Cortex of kidney (tissue), 1 donor: ENCODE measurements at places on chromosomes 5 and 9.

- DNase-seq, result no peak
Measured at GRCh38 chr5:95102687-95103086, 182.2 kb downstream of the MCTP1 start.

DNA sequence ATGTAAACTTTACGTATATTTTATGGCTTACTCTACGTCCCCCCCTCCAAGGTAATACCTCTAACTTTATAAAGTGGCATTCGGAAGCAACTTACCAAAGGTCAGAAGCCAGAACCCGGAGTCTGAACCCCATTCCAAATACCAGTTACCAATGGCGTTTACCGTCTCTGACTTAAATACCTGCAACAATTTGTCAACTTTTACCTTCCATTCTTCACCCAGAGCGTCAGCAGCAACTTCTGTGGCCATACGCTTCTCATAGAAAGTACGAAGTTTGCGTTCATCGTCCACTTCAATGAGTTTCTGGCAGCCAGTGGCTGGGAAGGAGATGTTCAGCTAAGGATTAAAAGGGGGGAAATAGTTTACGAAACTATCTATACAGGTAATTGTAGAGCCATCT lies 753 bp downstream of the RPS6 start:
- no peak for DNase-seq

GRCh38 chr9:32550150-32550561 lies 2.0 kb upstream of the SMIM27 start:
- DNase-seq, result no peak

- DNase-seq, result no peak
Measured at GRCh38 chr9:78470741-78471140, 173.8 kb downstream of the PSAT1 start.

GRCh38 chr5:74325866-74326265 lies 314.7 kb downstream of the ENC1 start:
- no peak for DNase-seq

DNA sequence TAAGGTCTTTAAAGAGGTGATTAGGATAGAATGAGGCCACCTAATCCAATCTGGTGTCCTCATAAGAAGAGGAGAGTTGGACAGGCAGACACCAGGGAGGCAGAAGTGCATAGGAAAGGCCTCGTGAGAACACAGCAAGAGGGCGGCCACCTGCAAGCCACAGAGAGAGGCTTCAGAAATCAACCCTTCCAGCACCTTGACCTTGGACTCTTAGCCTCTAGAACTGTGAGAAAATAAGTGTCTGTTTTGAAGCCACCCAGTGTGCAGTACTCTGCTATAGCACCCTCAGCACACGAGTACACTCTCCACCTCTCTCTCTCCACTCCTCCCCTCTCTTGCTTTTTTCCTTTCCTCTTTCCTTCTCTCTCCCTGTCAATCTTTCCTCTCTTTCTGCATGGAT lies 26.8 kb downstream of the NIPAL4 start:
- DNase-seq, result no peak

GRCh38 chr5:168796593-168797580 lies 217.7 kb upstream of the PANK3 start:
- DNase-seq, result no peak

GRCh38 chr9:698276-698675 lies 143.2 kb upstream of the DMRT1 start:
- DNase-seq, result no peak

DNA sequence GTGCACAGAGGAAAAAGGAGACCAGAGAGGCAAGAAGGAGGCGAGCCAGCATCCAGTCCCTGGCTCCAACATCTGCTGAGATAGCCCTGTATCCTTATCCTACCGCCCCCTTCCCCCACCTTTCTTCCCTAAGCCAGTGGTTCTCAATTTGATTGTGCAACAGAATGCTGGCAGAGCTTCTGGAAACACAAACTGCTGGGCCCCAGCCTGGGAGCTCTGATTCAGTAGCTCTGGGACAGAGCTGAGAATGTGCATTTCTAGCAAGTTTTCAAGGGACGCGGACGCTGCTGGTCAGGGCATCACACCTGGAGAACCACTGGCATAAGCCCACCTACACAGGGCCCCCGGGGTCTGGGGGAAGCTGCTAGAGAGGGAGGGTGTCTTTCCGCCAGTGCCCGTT lies 21.1 kb downstream of the AK8 start:
- no peak for DNase-seq

- DNase-seq, result no peak
Measured at GRCh38 chr5:132951897-132952296, 11.5 kb downstream of the AFF4 start.

GRCh38 chr9:121564504-121565260 lies 65.0 kb upstream of the GGTA1 start:
- DNase-seq, result no peak

- DNase-seq, result no peak
Measured at GRCh38 chr5:34626036-34626435, 30.1 kb upstream of the RAI14 start.

DNA sequence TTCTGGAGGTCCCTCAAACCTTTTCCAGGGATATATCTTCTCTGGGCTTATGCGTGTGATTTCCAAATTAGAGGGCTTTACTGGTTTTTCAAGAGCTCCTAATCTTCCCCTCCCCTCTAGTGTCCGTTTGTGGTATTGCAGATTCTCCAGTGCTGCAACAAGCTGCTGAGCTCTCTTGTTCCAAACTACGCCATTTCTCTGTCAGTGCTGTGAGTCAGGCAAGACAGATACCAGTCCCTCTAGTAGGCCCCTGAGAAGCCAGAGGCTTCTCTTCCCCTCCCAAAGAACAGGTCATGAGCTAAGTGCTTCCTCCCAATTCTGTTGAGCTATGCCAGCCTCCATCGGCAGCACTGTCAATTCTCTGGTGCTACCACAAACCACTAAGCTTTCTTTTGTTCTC lies 149.5 kb downstream of the FANCC start:
- DNase-seq, result no peak

DNA sequence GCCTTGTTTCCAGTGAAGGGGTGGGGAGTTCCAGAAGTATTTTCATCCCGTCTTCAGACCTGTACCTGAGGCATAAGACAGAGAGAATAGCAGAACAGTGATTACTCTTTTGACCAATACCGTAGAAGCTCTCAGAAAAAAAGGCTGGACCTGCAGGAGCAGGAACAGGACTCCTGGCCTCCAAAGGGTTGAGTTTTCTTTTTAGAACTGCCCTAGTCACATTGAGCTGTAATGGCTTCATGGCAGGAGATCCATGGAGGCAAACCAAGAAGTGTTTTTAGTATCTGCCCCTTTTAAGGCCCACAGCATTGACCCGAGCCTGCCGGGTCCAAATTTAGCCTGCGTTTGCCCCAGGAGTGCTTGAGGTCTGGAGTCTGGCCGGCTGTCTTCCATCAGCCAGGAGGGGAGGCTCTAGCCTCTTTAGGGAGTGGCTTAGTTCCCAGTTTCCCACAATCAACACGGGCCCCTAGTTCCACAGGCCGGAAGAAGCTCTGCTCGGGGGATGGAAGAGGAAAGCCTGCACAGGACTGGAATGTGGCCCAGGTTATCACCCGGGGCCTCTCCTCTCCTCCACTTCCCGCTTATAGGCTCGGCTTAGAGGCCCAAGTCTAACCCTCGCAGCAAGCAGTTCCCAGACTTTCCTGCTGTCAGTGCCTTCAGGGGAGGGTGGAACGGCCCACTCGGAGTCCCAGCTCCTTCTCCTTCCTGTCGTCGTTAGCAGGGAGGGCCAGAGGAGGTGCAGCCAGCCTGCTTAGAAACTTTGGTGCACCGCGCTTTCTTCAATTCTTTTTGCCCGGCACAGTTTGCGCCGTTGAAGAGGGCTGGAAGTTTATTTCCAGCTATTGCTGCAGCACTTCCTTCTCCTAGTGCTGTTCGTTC lies 80.7 kb downstream of the C9orf152 start:
- no peak for DNase-seq

DNA sequence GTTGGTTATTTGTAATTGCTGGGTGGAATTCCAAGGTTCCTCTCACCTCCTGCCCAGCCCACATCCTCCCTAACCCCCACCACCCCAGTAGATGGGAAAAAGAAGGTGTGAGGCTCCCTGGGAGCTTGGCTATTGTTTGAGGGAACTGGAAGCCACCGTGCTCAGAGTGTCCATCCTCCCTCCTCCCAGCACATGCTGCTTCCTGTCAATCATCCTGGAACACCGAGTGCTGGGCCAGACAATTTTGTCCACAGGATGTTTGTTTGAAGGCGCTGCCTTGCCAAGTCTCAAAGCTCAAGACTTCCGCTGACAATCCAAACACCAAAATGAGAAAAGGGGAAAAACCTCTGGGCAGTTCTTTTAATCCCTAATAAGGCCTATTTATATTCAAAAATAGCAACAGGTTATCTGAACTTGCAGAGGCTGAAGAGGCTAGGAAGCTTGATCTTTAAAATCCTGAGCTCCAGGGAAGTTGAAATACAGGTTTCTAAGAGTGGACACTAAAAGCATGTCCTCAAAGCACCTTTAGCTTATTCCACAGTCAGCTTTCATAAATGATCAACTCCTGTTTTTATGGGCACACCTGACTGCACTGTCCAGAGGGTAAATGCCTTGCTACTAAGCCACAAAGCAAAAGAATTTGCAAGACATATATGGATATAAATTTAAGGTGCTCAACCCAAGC lies 286.7 kb downstream of the NFIB start:
- no peak for DNase-seq

DNA sequence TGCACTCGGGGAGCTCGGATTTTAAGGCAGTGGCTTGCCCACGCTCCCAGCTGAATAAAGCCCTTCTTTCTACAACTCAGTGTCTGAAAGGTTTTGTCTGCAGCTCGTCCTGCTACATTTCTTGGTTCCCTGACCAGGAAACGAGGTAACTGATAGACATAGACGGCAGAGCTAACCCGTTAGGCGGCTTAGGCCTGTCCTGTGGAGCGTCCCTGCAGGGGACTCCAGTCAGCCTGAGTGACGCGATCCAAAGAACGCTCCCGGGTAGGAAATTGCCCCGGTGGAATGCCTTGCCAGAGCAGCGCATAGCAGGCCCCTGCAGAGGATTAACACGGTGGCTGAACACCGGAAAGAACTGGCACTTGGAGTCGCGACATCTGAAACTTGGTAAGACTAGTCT lies 1.8 kb upstream of the SELENOP start:
- DNase-seq, result no peak

DNA sequence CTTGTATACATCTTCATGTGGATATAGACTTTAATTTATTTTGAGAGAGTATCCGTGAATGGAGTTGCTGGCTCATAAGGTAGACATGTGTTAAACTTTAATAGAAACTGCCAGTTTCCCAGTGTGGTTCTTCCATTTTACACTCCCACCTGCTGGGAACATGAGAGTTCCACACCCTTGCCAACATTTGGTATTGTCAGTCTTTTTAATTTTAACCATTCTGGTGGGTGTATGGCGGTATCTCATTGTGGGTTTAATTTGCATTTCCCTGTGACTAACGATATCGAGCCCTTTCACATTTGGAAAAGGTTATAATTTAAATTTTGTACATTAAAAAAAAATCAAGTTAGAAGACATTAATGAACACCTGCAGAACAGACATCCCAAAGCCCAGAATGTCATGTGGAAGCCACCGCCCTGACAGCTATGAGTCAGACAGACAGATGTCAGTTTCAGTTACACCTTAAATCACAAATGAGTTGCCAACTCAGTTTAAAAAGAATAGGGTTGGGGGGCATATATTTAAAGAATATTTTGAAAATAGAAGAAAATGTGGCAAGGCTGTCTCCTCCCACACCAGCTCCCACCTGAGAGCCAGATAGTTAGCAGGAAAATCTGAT lies 36.9 kb downstream of the ANKRD33B start:
- no peak for DNase-seq

GRCh38 chr5:128220841-128221240 lies 137.3 kb downstream of the SLC12A2 start:
- no peak for DNase-seq

- no peak for DNase-seq
Measured at GRCh38 chr5:91379246-91379913, 3.7 kb downstream of the ARRDC3 start.

DNA sequence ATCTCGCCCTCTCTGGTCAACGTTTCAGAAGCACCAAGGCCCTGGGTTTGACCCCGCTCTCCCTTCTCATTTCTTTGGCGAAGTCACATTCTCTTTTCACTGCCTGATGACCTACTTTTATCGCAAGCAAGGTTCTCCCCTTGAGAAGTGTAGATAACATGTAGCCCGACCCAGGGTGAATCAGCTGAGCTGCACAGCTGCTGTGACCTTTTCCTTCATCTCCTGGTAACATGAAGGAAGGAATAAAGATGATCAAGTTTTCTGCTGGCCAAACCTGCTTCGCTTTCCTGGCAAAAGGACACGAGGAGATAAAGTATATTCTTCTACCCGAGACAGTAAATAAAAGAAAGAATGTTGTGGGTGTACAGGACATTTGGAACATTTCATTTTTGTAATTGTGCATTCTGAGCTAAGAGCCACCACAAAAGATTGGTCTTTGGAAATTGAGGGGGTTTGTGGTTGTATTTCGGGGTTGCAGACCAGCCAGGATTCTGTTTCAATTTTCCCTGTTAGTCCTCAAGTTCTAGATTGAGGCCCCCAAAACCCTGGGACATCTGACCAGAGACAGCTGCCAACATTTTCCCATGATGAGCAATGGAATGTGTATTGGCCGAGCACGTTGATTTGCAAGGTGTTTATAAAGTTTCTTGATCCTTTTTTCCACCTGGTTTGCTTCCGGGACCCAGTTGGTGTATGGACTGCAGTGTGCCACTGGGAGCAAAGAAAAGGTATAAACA lies 155.1 kb upstream of the ZNF462 start:
- DNase-seq, result no peak

DNA sequence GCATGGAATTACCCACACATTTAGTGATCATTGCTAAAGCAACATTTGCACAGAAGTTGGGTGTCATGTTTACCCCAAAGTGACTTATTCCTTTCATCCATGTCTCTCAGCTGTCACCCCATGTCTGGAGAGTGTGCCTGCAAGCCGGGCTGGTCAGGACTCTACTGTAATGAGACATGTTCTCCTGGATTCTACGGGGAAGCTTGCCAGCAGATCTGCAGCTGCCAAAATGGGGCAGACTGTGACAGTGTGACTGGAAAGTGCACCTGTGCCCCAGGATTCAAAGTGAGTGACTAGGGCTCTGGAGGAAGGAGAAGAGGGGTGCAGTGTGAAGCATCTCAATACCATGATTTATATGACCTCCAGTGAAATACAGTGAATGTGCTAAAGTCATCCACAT lies 99.9 kb upstream of the PRRC1 start:
- no peak for DNase-seq

- no peak for DNase-seq
Measured at GRCh38 chr5:59768152-59769040, 125.1 kb downstream of the PDE4D start.

DNA sequence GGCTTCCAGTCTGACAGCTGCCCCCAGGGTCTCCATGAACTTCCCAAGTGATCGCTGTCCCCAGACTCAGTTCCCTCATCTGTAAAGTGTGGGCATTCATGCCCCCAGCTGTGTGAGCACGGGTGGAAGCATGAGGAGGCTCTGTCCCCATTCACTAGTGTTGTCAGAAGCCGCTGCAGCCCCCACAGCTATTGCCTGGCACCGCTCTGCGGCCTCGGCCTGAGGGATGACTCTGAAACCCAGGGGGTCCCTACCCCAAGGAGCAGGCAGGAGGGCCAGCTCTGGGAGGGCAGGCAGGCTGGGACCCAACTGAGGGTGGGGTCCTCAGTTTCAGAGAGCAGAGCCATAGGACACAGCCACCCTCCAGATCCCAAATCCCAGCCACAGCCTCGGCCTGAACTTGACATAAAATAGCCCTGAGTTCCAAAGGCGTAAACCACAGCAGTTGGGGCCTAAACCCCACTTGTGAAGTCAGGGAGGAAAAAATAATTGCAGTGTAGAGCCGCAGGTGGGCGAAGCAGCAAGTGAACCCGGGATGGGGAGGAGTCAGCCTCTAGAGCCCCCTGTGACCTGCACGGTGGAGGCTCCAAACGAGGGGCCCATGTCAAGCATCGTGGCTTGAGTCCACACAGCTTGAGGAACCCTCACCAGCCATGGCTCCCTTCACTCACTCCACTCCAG lies 66.0 kb upstream of the ADAMTS2 start:
- no peak for DNase-seq
